ENCODE measurements at places on chromosomes 1 and 21.

DNA sequence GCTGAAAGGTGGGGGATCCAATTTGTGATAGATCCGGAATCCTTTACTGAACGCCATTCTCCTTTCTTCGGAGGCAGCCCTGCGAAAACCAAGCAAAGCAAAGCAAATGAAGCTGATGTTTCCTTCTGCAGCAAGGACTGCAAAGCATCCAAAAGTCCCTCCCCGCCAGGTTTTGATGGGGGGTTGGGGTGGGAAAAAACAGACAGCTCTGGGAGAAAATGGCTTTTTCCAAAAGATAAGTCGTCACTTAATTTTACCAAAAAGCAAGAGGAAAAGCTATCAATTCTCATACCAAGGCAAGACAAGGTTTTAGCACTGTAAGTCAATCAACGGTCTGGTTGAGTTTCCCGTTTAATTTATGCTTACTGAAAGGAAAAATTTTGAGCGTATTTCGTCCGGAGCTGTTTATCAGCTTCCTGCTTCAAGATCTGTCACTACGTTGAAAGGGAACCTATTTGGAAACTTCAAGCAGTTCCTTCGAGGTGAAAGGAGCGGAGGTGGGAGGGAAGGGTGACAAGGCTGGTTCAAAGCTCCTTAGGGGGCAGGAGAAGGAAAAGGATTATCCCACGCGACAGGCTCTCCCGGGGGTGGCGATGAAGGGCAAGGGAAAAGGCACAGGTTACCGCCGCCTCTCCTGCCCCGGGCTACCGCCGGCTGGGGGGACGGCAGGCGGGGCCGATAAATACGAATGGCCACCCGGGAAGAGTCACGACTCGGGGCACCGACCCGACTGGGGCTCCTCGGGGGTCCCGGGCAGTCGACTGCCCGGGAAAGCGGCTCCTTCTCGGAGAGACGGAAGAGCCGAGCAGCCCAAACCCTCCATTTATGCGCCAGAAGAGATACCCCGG lies 750 bp downstream of the SYNJ1 start:
- DNase-seq = no peak

DNA sequence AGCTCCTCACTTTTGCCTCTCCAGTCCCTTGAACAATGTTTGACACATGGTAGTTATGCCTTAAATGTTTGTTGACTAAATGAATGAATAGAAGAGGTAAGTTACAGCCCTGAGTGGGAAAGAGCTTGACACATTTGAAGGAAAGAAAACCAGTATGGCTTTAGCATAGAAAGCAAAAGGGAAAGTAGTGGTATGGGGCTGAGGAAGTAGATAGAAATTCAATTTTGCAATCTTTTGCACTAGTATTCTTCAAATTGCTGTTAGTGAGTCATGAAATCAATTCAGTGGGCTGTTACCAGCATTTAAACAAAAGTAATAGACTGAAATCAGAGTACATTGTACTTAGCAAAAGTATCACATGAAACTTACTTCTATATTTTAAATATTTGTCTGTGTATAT lies 21.1 kb downstream of the PLA2G4A start:
- no peak for DNase-seq

DNA sequence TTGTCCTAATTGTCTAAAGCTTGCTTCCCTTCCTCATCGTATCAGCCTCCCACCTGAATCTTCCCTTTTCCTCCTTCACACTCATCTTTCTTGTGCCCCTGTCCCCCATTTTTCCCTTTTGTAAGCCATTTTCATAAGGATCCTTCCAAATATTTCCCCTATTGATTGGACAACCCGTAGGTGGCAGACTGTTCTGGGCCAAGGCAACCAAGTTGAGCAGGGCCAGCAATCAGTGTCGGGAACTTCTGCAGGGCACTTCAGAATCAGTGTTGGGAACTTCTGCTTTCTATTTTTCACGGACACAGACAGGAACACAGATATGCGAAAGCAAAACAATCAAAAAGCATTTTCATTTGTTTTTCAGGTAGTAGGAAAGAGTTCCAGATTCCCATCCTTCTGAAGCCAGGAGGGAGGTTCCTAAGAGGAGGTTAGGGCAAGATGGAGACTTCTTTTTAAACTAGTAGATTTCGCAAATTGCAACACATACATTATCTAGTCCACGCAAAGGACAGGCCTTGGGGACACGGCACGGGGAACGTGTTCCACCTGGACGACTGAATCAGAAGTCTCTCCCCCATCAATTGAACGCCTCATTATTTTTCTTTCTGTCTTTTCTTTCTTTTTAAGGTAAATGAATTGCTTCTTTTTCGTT lies 691 bp upstream of the MPZL1 start:
- peak; percentile 24 for DNase-seq

GRCh38 chr1:228770779-228771223 lies 35.5 kb downstream of the RHOU start:
- no peak for DNase-seq

DNA sequence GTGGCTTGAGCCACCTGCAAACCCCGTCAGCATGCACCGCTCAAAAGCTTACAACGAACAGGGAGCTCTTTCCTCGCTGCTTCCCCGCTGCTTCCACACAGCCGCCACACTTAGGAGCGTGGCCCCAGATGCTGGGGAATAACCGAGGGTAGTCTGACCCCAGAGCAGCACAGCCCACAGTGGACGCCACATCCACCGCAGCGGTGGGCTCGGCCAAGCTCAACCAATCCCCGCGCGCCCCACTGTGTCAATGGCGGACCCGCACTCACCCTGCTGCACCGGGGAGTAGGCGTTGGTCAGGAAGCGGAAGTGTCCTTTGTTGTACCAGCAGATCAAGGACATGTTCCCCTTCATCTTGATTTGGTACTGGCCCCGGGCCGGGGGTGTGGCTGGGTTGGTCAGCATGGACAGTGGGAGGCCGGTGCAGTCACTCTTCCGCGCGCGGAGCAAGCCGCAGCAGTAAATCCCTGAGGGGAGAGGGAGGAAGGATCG lies 93.5 kb downstream of the PGBD5 start:
- DNase-seq = no peak

DNA sequence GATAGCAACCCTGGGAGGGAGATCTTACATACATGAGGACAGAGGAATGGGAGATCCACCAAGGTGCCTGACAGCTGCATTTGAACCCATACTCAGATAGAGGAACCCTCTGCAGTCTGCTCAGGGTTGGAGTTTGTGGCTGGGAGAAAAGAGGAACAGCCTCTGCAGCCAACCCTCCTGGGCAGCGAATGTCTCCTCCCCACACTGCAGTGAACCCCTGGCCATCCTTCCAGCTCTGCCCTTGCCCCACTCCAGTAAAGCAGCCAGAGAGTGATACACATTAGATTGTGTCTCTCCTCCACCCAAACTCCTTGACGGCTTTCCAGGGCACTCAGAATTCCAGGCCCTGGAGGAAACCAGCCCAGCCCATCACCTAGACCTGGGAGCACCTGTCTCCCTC lies 137.7 kb downstream of the RUNX1 start:
- no peak for DNase-seq

- DNase-seq = no peak
These were observed 55.1 kb downstream of the SLC22A15 start for GRCh38 chr1:116031302-116031835.

- DNase-seq = no peak
These were observed 306.9 kb downstream of the ASTN1 start for GRCh38 chr1:176857632-176858031.

DNA sequence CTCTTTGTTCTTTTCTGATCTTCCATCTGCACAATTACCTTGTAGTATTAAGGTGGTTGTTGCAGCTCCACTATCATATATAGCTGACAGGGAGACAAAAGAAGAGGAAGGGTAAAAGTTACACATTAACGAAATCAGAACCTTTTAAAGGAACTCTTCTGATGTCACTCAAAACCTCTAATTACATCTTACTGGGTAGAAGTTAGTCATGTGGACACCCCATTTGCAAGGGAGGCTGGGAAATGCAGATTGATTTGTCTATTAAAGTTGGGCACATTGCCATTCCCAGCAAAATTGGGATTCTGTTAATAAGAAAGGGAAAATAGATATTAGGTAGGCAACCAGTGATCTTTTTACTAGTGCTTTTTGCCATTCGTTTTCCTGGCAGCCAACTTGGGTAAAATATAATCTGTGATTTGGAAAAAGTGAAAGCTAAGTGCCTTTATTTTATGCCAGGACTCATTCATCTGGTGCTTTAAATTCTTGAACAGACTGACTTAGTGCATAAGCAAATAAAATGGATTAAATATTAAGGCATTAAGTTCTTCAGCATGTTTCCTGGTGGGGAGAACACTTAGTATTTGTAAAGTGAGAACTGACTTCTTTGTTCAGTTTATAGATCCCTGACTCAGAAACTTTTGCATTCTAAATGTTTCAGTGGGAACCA lies 71.3 kb downstream of the DNM3 start:
- DNase-seq = no peak

- no peak for DNase-seq
These were observed 528.6 kb downstream of the LTN1 start for GRCh38 chr21:28464095-28464494.

GRCh38 chr1:183827801-183828200 lies 22.9 kb downstream of the RGL1 start:
- DNase-seq = no peak

- DNase-seq = no peak
These were observed 2.5 kb downstream of the PKP1 start for GRCh38 chr1:201285846-201286245.
